ENCODE measurements at places on chromosomes 7 and 10.

GRCh38 chr7:143849785-143850479, 52.0 kb downstream of the TCAF1 start:
- no peak for DNase-seq

DNA sequence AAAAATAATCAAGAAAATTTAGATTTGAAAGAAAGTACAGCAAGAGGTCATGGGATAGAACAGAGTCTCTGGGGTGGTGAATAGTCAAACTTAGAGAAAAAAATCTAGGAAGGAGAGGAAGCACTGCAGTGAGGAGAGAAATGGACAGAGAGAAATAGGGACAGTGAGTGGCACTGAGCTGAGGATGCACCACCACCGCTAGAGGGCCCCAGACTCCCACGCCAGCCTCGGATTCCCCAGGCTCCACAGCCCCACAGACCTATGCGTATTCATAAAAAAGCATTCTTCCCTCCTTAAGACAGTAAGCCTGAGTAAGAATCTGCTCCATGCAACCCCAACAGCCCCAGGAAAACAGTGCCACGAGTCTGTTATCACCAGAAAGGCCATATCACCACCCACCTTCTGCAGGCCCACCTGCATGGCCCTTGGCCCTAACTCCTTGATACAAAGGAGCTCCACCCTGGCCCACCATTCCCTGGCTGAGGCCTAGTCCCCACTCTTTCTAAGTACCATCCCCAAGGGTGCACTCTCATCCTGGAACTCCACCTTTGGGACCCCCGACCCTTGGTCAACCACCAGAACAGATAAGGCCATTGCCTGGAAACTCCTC, 91.0 kb downstream of the ALOX5 start:
- DNase-seq: no peak

- no peak for DNase-seq
Measured at GRCh38 chr7:129169171-129169671, 19.2 kb upstream of the SMO start.

- no peak for DNase-seq
Measured at GRCh38 chr7:27697861-27698430, 35.3 kb upstream of the HIBADH start.

- DNase-seq: no peak
Measured at GRCh38 chr10:123385508-123386080, 231.4 kb downstream of the BUB3 start.

DNA sequence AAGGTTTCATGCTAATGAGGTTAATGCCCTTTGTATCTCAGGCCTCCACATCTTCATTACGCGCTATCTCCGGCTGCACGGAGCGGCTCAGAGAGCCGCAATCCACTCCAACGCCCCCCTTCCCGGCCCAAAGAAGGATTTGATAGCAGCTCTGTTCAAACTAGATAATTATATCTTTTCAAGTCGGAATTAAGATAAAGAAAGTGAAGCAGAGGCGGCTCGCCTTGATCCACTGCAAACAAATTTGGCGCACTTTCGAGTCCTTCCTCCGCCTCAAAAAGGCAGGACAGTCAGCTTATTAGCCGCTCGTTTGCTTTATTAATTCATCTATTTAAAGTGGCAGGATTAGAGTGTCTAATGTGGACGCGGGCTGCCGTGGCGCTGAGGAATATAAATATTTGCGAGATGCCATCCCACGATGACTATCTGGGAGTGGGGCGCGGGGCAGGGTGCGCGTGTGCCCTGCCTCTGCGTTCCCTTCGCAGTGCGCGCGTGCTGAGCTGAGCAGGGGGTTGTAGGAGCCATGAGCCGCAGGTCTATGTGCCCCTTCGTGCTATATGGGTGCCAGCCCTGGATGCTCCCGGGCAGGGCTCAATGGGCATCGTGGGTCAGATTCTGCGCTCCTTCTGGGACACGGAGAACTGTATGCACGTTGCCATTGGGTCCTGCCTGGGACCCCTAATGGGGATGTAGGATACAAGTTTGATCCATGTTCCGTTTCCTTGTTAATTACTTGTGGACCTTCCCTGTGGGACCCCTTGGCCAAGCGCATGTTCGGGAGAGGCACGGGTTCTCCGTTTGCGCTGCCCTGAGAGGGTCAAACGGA, 9.0 kb downstream of the EMX2 start:
- DNase-seq: no peak

DNA sequence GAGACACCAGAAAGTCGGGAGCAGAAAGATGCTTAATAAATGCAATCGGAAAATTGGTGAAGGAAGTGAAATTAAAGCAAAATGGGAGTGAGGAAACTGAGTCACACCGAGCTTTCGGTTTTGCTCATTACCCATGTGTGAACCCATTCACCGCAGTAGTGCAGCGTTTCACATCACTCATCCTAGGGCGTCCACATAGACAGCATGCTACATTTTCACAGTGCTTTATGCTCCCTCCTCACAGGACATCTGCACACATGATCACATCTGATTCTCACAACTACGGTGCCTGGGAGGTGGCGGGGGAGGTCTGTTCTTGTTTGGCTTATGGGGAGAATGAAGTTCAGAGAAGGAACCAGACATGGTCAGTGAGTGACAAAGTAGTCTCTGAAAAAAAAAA, 36.6 kb upstream of the ATP6V0A4 start:
- DNase-seq: no peak

- no peak for DNase-seq
Measured at GRCh38 chr7:126411821-126412383, 840.8 kb downstream of the GRM8 start.

GRCh38 chr10:62904281-62904875, 88.2 kb upstream of the EGR2 start:
- DNase-seq: no peak

DNA sequence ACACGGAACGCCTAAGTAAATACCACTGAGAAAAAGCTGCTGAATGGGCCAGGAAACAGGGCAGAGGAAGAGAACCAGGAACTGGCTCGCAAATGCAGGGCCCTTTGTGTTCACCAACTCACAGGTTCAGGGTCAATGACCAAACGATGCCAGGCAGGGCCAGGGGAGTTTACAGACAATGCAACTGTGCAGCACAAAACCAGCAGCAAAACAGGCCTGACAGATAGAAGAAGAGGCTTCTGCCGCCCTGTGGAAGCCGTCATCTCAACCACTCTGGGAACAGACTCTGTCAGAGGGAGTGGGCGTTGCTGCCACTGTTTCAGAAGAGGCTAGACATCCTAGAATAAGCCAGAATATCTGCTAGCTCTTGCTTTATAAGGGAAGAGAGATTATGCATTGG, 117.9 kb downstream of the KMT2E start:
- no peak for DNase-seq

DNA sequence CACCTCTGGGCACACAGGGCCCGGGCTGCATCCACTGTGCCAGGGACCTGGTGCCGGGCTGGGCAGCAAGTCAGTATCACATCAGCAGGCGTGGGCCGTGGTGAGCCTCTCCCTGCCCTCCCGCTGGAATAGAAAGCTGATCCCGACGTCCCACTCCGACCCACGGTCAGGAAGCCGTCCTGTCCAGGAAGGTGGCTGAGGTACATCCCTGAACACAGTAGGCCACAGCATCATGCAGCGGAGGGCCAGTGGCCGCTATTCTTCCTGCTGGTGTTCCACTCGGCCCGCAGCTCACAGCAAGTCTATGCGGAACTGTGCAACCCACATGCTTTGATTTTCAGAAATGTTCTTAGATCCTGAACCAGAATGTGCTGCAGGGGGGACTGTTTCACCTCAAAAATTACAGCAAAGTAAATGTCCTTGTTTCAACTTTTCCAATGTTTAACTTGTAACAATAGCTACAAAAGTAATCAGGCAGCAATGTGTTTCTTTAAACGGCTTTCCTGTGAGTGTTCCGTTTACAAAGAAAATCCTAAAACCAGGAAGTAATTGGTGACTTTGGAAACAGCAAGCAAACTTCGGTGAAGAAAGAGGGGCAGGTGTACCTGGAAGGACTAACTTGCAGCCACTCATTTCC, 676 bp upstream of the GPR146 start:
- DNase-seq: no peak

- DNase-seq: no peak
Measured at GRCh38 chr10:46220872-46221538, 65.8 kb upstream of the ANTXRL start.

DNA sequence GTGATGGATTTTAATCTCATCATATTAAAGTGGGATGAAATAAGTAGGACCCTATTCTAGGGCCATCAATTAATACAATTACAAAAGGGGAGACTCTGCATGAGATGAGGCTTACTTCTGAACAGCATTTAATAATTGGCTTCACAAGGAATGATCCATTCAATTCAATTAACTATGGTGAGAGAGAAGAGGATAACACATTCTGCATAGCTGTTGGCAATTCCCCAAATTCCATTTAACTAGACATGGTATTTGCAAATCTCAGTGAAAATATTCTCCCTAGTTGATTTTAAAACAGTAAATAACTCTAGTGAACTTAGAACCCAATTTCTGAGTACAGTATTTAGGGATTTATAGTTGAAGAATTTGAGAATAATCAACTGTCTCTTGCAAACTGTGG, 145.3 kb downstream of the NOC3L start:
- DNase-seq: no peak

DNA sequence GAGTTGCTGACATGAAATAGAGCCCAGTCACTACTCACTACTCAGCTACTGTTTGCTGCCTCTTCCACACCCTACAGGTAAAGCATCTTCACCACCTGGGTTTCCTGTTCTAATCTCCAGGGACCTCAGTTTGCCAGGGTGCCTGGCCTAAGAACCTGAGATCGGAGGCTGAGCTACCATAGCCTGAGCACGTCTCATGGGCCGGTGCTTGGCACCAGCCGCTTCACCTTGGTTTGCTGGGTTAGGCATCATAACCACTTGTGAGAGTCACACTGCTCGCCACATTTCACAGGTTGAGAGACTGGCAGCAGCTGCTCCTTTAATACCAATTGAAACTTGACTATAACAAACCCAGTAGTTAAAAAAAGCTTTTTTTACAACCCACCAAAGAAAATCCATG, 75.1 kb downstream of the EMX2 start:
- no peak for DNase-seq

- no peak for DNase-seq
Measured at GRCh38 chr7:143126146-143126545, 5.7 kb upstream of the PIP start.

GRCh38 chr7:71278257-71278656, 146.3 kb downstream of the GALNT17 start:
- no peak for DNase-seq
